Spleen (tissue), 13 donors: ENCODE measurements at places on chromosomes 13 and 19. TPM values are rescaled to one million over a fixed set of nuclear protein-coding genes. Genes with fewer than 3 reads are reported as not detected.
A peak's percentile ranks its signal among the peaks of the same experiment; 100 is the strongest.

DNA sequence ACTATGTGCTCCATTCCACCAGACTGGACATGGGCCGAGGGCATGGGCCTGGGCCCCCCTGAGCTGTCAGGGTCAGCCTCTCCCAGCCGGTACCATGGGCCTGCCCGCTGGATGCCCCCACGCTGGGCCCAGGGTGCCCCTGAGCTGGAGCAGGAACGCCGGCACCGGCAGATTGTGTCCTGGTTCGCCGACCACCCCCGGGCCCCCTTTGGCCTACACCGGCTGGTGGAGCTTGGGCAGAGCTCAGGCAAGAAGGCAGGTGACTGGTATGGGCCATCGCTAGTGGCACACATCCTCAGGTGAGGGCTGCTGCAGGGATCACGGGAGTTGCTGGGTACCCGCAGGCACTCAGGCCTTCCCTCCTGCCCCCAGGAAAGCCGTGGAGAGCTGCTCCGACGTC is 3.1 kb downstream of the ATG4D start:
- H3K27ac ChIP-seq = no peak overlapping the region
- H3K4me3 ChIP-seq = no peak overlapping the region
- peaks cover 31% of the 10 kb centered on the region for H3K4me1 ChIP-seq
- no peak for DNase-seq

DNA sequence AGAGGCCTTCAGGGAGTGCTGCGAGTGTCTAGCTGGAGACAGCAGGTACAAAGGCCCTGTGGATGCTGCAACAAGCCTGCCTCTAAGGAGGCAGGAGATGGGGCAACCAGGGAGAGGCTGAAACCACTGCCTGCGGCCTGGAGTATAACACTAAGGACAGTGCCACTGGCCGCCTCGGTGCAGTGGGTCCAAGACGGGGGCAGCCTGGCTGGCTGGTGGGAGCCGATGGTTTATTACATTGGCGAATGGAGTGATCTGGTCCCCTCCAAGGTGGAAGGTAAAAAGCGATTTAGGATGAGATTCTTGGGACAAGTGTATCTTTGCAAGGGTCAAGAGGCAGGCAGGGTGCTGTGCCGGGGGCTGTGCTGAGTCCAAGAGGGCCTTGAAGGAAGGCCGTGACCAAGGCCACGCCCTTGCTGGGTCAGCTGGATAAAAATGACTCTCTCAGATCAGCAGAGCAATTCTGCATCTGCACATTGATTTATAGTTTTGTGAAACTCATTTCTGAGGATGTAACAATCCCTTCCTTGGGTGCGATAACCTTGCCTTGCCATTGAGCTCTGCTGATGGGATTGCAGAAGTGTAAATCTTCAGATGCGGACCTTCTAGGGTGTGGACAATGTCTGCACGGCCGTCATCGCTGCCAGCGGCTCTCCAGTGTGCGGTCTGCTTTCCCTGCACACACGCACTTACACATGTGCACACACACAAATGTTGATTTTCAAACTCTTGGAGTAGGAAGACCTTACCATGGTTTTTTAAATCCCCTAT is 6.0 kb downstream of the TMEM255B start:
- DNase-seq = peak; percentile 46
- H3K4me3 ChIP-seq = no peak overlapping the region
- H3K4me1 ChIP-seq = peaks cover 4% of the 10 kb centered on the region
- H3K36me3 ChIP-seq = no peaks in the 10 kb centered on the region
- H3K27ac ChIP-seq = no peak overlapping the region

GRCh38 chr19:45471931-45472562 is 4.3 kb downstream of the FOSB start:
- no peak overlapping the region for H3K27ac ChIP-seq
- peaks cover 24% of the 10 kb centered on the region for H3K4me1 ChIP-seq
- H3K4me3 ChIP-seq = no peak overlapping the region
- no peak for DNase-seq
- peaks cover 48% of the 10 kb centered on the region for H3K27me3 ChIP-seq

GRCh38 chr19:51915324-51915867 is 10.6 kb upstream of the ZNF649 start:
- H3K4me3 ChIP-seq = no peak overlapping the region
- peaks cover under 1% of the 10 kb centered on the region for H3K27me3 ChIP-seq
- DNase-seq = no peak
- H3K36me3 ChIP-seq = no peaks in the 10 kb centered on the region

- H3K36me3 ChIP-seq = no peaks in the 10 kb centered on the region
- H3K27me3 ChIP-seq = no peaks in the 10 kb centered on the region
Observed at GRCh38 chr13:59906413-59907049, 257.2 kb downstream of the DIAPH3 start.

Gene ZNF221
- total RNA-seq = 3.4 TPM

DNA sequence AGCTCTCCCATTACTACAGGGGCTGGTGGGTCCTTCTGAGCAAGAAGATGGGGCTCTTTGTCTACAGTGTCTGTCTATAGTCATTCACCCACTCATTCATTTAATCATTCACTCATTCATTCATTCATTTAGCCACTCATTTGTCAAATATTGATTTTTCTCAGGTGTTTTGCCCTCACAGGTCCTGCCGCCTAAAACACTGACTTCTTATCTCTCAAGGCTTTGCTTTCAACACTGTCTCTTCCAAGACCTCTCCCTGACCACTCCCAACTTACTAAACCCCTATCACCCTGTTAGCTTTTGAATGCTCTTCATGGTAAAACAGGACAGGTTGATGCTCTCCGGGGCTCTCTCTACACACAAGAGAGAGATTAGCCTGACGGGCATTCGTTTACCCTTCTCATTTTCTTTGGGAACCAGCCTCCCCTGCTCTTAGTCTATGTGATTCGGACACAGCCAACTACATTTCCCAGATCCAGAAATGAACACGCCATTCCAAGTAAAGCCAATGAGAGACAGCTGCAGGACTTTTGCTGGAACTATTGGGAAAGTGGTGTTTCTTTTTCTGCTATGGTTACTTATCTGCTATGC is 22.7 kb downstream of the FAM187B start:
- peak overlapping the region; percentile 75 for H3K27ac ChIP-seq
- H3K4me1 ChIP-seq = peaks cover 43% of the 10 kb centered on the region
- no peak overlapping the region for H3K4me3 ChIP-seq
- H3K36me3 ChIP-seq = no peaks in the 10 kb centered on the region

Gene FAM32A
- total RNA-seq = 46.1 TPM

Gene KPTN
- 7.4 TPM for total RNA-seq

DNA sequence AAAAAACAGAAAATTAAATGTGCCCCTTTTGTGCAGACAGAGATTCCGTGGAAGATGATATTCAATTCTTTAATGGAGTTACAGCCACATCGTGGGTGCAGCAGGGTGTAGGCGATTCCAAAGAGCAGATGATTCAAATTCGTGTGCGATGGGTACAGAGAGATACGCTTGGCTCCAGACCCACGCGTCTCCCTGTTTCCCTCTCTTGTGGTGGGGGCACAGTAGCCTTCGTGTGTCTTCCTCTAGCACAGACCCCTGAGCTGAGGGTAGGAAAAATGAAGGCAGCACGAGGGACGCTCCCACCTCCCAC is 4.8 kb downstream of the TSPAN16 start:
- peaks cover 35% of the 10 kb centered on the region for H3K4me1 ChIP-seq
- no peak for DNase-seq
- H3K27ac ChIP-seq = peak overlapping the region; percentile 31
- no peaks in the 10 kb centered on the region for H3K36me3 ChIP-seq
- no peak overlapping the region for H3K4me3 ChIP-seq
- H3K27me3 ChIP-seq = no peaks in the 10 kb centered on the region

DNA sequence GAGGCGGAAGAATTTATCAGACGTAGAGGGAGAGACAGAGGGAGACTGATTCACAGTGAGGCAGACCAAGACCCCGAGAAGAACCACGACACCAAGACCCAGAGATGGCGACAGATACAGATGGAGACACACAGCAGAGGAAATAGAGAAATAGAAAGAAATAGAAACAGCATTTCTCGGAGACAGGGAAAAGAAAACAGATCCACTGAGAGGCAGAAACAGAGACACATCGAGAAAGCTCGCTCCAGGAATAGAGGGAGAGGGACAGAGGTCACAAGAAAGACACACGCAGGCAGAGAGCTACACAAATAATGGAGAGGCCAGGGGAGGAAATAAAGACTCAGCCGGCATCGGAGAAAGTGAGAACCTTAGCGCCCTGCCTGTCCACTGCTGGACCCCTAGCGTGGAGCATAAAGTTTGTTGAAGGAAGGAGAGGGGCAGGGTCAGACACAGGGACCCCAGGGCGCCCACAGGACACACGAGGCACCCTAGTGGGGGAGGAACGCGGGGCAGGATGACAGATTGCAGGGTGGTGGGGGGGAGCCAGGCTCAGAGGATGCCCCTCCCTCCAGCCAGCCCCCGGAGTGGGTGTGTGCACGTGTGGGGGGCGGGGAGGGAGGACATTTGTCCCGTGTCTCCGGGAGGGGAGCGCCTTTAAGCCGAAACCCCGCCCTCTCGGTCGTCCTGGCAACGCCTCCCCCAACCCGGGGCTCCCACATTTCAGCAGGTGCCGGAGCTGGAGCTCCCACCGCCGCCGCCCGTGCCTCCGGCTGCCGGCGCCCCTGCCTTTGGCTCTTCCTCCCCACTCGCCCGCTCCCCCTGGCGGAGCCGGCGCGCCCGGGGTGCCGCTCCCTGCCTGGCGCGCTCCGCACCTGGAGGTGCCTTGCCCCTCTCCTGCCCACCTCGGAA is at the start of gene PRKCG:
Gene PRKCG (plus strand): TSS at position 716 of the 909 bp plus-strand sequence. CDS start 298 bp downstream, outside the sequence.
- DNase-seq = peak; percentile 90
- no peaks in the 10 kb centered on the region for H3K36me3 ChIP-seq
- peaks cover 49% of the 10 kb centered on the region for H3K27me3 ChIP-seq
- no peak within 1 kb of the TSS for H3K27ac ChIP-seq
- H3K4me3 ChIP-seq = no peak within 1 kb of the TSS

DNA sequence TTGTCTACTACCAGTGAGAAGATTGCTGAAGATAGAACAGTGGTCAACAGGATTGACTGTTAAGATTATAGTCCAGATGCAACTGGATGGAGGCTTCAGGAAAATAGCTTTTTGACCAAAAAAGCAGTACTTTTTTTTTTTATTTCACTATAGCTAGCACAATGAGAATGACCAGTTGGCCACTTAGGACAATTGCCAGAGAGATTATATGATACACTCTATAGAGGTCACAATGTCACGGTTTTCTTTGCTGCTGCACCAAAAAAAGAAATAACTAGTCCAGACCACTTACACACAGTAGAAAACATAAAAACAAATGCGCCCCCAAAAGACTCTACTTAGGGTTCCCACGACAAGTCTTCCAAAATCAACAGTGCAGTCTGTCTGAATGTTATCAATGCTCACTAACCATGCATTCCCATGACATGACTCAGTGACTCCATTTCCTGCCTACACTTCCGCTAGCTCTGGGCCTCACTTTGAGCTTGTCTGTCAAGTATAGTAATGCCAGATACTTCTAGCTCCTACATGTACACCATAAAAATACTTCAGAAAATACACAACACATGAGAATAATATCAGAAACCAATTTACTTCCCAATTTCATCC is 209.1 kb upstream of the STARD13 start:
- H3K36me3 ChIP-seq = no peaks in the 10 kb centered on the region
- H3K4me3 ChIP-seq = no peak overlapping the region
- peak overlapping the region; percentile 42 for H3K27ac ChIP-seq
- H3K27me3 ChIP-seq = no peaks in the 10 kb centered on the region
- no peak for DNase-seq
- H3K4me1 ChIP-seq = peaks cover 6% of the 10 kb centered on the region

DNA sequence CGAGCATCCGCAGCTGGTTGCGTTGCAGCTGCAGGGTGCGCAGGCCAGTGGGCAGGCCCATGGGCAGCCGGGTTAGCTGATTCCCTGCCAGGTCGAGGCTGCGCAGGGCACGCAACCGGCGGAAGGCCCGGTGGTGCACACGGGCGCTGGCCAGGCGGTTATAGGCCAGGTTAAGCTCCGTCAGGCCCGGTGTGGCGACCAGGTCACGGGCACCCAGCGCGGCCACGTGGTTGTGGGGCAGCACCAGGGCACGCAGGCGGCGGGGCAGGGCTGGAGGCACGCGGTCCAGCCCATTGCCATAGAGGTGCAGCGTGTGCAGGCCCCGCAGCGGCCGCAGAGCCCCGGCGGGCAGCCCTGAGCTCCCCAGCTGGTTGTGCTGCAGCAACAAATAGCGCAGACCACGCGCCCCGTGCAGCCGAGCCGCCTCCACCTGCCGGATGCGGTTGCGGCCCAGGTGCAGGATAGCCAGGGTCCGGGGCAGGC is 5.3 kb downstream of the PODNL1 start:
- no peak overlapping the region for H3K27ac ChIP-seq
- H3K4me1 ChIP-seq = peaks cover 6% of the 10 kb centered on the region
- no peak overlapping the region for H3K4me3 ChIP-seq
- H3K27me3 ChIP-seq = peaks cover 25% of the 10 kb centered on the region
- H3K36me3 ChIP-seq = no peaks in the 10 kb centered on the region

- H3K27ac ChIP-seq = no peak overlapping the region
- H3K4me1 ChIP-seq = no peaks in the 10 kb centered on the region
- H3K27me3 ChIP-seq = no peaks in the 10 kb centered on the region
- no peak overlapping the region for H3K4me3 ChIP-seq
Observed at GRCh38 chr19:42059196-42059595, 10.8 kb downstream of the GRIK5 start.

Gene NLRP4
- 0.46 TPM for total RNA-seq

Gene PROSER3
- total RNA-seq = 15.4 TPM

GRCh38 chr19:35225951-35226350 is 2.6 kb downstream of the FAM187B start:
- no peak for DNase-seq
- no peak overlapping the region for H3K4me3 ChIP-seq
- H3K27ac ChIP-seq = no peak overlapping the region
- peaks cover 1% of the 10 kb centered on the region for H3K4me1 ChIP-seq
- H3K36me3 ChIP-seq = no peaks in the 10 kb centered on the region

DNA sequence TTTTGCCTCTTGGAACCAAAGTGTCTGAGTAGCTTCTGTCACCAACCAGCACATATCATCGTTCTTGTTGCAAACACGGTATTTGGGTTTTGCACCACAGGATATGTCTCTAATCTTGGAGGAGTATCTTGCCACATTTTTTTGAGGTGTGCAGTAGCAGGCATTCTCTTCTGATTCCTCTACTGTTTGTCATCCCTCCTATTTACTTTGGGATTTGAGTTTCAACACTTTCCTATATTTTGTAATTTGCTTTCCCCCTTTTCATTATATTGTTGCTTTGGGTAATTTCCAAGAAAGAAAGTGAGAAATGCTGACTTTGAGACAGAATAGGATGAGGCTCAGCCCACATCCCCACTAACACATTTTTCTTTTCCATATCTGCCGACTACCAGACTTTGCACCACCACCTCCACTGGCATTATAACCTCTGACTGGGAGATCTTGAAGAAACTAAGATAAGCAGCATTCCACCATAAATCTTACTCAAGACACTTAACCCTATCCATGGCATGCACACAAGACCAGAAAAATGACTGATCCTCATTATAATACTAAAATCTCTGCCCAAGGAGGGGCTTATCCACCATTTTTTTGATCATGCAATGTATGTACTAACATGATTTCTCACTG is 12.0 kb upstream of the DZIP1 start:
- no peak for DNase-seq
- no peak overlapping the region for H3K4me3 ChIP-seq
- H3K27ac ChIP-seq = no peak overlapping the region
- no peaks in the 10 kb centered on the region for H3K36me3 ChIP-seq
- H3K4me1 ChIP-seq = no peaks in the 10 kb centered on the region
- H3K27me3 ChIP-seq = no peaks in the 10 kb centered on the region
